Stimulated activated CD4-positive, alpha-beta T cell treated with anti-CD3 and anti-CD28 coated beads, Interleukin-15, amount 100 ng/mL, for 48 hours (primary cell): ENCODE measurements at places on chromosomes 12 and 14.
A peak's percentile ranks its signal among the peaks of the same experiment; 100 is the strongest.

DNA sequence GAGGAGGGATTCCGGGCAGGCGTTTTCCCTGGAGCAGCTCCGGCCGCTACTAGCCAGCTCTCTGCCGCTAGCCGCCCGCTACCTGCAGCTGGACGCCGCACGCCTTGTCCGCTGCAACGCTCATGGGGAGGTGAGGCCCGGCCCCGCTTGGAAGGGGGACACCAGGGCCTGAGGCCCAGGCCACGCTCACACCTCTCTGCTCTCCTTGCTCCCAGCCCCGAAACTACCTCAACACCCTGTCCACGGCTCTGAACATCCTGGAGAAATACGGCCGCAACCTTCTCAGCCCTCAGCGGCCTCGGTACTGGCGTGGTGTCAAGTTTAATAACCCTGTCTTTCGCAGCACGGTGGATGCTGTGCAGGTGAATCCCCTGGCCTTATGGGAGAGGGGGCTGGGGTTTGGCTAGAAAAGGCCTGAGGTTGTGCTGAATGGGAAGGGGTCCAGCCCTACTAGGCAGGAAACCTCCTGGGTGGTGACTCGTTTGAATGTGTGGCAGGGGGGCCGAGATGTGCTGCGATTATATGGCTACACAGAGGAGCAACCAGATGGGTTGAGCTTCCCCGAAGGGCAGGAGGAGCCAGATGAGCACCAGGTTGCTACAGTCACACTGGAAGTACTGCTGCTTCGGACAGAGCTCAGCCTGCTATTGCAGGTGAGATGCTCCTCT is 597 bp downstream of the RNF31 start:
- no peak for DNase-seq

DNA sequence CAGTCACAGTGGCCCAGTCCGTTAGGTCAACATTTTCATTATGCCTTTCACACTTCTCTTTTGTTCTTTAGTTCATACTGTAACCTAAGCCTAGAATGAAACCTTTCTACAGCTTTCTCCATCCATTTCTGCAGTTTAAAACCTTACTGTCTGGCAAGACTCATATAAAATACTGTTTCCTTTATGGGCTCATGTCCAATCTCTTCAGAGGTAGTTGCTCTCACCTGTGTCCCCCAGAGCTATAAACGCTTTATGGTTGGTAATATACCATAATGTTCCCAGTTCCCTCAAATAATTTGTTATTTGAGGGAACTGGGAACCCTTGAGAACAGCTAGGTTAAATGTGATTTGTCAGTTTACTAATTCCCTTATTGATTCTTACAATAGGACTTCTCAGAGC is 83.0 kb downstream of the SRGAP1 start:
- no peak for DNase-seq

- DNase-seq, result no peak
These were observed 64.2 kb upstream of the TMCC3 start for GRCh38 chr12:94714378-94715114.

- no peak for DNase-seq
These were observed 17.4 kb downstream of the FOXN3 start for GRCh38 chr14:89399594-89400068.

- no peak for DNase-seq
These were observed 66.8 kb downstream of the GLRX5 start for GRCh38 chr14:95601650-95602049.

DNA sequence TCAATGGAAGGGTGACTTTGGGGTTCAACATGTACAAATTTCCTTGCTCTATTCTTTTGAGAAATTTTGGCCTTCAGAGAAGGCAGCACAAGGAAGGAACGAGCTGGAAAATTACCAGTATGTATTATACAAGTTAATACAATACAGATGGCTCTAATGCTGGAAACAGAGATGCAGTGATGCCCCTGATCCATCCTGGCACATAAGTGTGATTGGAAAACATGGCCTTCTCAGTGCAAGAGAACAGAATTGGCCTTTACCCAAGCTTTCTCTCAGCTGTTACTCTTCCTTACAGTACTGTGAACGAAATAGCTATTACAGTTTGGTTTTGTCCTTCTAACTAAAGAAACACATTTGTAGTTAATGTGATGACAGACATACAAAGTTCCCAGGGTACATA is 102.5 kb upstream of the GPHB5 start:
- no peak for DNase-seq

DNA sequence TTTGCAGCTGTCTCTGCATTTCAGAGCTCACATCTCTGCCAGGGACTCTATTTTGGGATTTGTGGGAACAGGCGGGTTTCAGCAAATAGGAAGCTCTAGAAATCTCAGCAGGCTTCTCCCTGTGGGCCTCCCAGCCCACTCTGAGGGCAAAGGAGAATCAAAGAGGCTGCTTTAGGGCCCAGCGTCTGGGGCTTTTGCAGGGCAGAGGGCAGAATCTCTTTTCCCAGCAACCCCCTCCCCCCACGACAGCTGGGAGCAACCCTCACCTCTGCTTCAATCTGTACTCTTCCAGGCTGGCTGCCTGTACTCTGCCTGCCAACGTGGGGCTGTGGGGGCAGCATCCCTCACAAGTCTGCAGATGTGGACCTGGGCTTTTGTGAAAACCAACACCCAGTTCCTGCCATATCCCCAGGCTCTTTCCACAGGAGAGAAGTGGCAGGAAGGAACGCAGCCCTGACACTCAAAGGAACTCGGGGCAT is 529.6 kb upstream of the TBX3 start:
- no peak for DNase-seq

- peak; percentile 41 for DNase-seq
These were observed 69.2 kb downstream of the RASSF3 start for GRCh38 chr12:64679487-64680001.

- no peak for DNase-seq
These were observed 30.3 kb downstream of the MIA2 start for GRCh38 chr14:39264057-39264456.

DNA sequence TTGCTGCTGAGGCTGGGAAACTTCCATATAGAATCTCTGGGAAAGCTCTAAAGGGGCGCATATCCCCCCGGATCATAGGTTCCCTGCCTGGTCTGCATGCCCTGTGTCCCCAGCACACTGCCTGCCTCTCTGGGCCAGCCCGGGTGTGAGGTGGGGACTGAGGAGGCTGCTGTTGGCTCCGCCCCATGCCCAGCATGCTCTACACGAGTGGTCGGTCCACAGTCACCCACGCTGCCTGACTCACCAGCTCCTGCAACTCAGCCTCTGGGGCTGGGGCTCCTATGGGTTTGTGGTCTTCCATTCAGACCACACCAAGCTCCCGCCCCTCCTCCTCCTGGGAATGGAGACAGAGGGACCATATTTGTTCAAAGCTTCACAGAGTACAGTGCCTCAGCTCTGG is 88.5 kb upstream of the ANO2 start:
- DNase-seq, result no peak

DNA sequence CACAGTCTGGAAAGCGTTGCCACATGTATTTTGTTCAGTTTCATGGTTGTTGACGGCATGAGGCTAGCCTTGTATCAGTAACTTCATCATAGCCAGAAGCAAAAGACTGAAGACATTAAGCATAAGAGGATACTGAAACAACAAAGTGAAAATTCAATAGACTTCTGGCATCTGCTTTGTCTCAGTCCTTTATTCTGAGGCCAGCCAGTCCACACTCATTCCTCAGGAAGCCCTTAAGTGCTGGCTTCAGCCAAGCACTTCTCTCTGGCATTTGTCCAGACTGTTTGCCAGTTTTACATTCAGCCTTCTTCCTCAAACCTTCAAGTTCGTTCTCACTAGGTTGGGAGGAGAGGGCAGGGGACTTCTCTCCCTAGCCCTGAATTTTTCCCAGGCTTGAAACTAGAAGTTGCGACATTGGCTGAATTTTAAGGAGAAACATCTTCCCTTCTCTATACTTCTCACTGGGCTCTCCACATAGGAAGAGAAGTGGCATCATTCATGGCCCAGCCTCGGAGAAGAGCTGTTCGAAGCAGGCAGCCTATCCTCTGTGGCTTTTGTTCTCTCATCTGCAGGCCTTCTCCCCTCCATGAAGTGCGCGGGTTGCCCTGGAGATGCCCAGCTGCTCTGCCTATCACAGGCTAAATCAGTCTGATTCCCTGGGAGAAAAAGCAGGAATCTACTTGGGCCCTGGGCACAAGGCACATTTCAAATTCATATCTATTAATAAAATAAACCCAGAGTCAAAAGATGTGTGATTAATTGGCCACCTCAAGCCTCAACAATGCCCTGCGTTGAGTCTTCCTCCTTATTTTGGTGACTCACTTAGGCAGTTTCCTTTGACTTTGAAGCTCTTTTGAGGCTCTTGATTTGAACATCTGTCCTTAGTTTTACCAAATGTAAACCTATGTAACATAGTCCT is 130.9 kb upstream of the PLEKHA5 start:
- DNase-seq, result no peak

DNA sequence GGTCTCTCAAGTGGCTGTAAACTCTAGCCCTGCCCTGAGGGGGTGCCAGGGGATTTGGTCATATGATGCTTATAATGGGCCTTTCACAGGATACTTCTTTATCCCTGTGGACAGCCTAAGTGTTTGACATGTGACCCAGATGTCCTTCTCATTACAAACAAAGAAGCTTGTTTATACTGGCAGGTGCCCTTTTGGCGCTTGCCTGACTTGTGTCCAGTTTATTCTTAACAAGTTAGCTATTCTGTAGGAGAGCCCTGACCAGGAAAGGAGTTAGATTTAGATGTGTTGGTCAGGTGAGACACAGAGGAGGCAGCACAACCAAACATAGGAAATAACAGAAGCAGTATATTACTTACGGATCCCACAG is 51.9 kb downstream of the CCDC91 start:
- no peak for DNase-seq

- no peak for DNase-seq
These were observed 4.0 kb downstream of the FGF6 start for GRCh38 chr12:4441355-4442335.

DNA sequence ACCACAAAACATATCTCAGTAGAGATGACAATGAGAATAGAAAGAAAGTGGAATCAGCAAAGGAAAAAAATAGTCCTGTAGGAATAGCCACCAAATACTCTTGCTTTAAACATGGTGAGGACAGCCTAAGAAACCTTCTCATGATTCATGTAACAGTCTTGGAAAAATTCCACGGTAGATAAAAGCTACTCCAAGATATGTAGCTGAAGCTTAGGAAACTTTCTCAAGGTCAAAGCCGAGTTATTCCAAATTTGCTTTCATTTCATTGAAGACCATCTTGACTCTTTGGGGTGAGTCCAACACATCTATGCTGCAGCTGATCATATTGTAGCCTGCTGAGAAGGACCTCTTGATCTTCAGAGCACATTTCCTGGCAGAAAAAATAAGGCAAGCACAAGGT is 157.6 kb downstream of the PAH start:
- no peak for DNase-seq

GRCh38 chr12:47651368-47652254 is 54.2 kb downstream of the RPAP3 start:
- no peak for DNase-seq

DNA sequence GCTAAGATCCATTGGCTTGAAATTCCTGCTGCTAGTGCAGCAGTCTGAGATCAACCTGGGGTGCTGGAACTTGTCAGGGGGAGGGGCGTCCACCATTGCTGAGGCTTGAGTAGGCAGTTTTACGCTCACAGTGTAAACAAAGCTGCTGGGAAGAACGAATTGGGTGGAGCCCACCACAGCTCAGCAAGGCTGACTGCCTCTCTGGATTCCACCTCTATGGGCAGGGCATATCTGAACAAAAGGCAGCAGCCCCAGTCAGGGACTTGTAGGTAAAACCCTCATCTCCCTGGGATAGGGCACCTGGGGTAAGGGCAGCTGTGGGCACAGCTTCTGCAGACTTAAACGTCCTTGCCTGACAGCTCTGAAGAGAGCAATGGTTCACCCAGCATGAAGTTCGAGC is 191.7 kb downstream of the ALG10B start:
- DNase-seq, result no peak

GRCh38 chr12:7073946-7074345 is 13.4 kb downstream of the C1S start:
- no peak for DNase-seq

GRCh38 chr12:8143261-8143660 is 13.6 kb upstream of the ZNF705A start:
- no peak for DNase-seq

- DNase-seq, result no peak
These were observed 238.6 kb upstream of the DDHD1 start for GRCh38 chr14:53391631-53392285.

DNA sequence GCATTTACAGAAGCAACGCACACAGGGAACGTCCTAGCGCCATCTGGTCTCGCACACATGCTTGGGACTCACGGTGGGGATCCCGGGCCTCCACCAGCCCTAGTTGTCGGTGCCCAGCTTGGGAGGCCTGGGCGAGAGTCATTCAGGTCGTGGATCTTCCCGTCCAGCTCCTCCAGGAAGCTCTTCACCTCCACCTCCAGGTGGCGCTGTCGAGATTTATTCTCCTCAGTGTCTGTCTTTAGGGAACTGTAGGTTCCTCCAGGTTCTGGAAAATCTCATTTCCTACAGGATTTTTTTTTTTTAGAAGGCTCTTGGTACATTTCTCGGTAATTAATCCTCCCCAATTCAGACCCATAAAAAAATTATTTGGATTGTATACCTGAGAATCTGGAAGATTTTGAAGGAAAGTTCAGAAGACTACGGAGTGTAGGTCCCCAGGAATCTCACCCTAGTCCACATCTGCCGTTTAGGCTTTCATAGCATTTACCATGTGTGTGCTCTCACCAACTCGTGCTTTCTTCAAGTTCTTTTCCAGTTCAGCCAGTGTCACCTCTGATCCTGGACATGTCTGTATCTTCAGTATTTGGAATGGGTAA is 910.0 kb downstream of the TMEM121 start:
- peak; percentile 66 for DNase-seq

DNA sequence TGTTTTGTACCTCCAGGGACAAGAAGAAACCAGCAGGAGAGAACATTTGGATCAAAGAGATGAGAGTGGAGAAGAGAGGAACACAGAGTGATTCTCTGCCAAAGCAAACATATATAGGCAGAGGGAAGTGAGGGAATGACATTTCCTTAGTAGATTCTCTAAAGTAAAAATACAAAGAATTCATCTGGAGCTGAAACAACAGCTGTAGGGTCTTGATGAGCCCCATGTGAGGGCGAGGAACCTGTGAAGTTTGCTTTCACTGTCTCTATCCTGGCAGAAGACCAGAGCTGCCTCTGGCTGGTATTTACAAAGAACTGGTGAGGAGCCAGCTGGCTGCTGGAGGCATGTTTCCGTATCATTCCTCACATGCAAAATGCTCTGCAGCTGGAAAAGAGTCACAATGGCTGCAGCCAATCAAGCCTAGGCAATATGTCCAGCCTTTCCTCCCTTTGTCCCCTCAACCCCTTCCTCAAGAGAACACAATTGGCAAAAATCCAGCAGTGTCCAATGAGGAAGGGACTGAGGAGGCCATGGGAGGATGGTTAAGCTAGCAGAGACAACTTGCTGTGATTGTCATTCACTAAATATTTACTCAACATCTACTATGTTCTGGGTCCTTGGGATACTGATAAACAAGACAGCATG is 122.5 kb downstream of the PHLDA1 start:
- no peak for DNase-seq

- DNase-seq, result no peak
These were observed 47.7 kb upstream of the FAM181A start for GRCh38 chr14:93879362-93879983.

- DNase-seq, result no peak
These were observed 14.1 kb upstream of the NT5DC3 start for GRCh38 chr12:103855036-103855712.
